ENCODE measurements at places on chromosomes 1 and 21.

GRCh38 chr1:43372172-43372571, 4.4 kb upstream of the ELOVL1 start:
- no peak for DNase-seq

DNA sequence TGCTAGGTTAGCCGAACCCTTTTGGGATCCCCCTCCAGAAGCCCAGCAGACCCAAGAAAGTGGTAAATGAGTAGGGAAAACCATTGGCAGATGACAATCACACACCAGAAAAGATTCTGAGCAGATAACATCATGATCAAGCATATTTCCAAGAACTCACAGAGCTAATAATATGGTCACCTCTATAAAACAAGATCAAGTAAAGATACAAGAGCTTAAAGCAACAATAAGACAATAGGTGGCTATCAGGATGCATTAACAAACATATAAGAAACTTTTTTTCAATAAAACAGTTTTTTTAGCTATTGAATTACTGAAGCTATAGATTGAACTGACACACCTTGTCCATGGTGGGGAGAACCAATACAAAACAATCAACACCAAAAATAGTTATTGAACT, 29.0 kb downstream of the UBASH3A start:
- no peak for DNase-seq

- no peak for DNase-seq
Measured at GRCh38 chr1:76576876-76577524, 290.3 kb upstream of the ST6GALNAC5 start.

- DNase-seq: no peak
Measured at GRCh38 chr1:244165021-244165420, 113.9 kb downstream of the ZBTB18 start.

DNA sequence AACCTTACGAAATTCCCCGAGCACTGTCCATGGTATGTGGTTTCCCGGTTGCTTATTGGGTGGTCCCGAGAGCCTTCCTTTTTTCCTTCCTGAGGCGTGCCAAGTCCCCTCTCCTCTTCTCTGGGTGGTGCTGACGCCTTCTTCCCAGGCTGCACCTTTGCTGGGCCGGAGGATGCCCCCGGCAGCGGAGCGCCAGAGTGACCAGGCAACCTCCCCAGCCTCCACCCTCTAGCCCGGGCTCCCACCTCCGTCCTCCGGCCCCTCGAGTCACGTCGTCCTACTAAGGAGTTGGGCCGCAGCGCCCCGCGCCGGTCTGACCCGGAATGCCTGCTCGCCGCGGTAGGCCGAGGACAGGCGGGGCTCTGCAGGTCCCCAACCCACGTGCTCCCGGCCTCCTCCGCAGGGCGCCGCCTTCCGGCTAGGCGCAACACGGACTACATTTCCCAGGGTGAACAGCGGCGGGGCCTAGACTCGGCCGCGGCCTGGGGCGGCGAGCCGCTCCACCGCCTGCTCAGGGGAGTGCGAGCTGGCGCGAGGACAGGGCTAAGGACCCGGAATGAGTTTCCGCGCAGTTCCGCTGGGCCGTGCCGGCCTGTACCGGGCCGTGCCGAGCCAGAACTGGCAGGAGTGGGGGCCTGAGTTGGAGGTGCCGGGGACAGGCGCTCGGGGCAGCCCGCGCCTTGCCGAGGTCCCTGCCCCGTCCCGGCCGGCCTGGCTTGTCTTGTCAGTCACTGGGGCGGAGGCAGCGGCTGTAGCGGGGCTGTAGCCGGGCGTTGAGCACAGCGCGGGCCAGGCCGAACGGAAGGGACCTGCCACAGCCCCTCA, at the start of gene IPO13:
Gene IPO13, plus strand, starts transcription at position 715 of the 825 bp plus-strand sequence. CDS start 651 bp downstream, outside the sequence.
- DNase-seq: peak; percentile 97

DNA sequence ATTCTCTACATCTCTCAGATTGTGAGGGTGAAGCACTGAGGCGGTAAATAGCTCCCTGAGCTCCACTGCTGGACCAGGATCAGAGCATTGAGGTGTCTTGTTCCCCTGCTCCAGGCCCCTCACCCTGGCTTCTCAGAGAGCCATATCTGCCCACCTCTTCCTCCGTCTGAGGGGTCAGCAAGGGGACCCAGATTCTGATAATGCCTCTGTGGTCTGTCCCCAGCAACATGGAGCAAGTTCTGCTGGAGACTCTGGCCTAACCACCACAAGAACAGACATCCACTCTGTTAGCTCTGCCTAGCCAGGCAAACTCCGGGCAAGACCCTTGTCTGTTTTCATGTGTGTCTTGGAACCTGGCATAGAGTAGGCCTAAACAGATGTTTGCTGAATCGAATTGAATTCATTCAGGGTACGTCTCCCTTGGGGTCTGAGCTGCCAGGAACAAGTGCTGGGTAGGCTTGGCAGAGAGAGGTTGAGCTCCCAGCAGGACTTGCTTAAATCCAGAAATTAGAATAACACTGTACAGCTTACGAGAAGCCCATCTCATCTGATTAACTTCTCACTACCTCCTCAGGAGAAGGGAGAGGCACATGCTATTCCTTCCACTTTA, 2.3 kb downstream of the TRAF5 start:
- no peak for DNase-seq

- no peak for DNase-seq
Measured at GRCh38 chr1:38686167-38686926, 173.2 kb downstream of the RRAGC start.

DNA sequence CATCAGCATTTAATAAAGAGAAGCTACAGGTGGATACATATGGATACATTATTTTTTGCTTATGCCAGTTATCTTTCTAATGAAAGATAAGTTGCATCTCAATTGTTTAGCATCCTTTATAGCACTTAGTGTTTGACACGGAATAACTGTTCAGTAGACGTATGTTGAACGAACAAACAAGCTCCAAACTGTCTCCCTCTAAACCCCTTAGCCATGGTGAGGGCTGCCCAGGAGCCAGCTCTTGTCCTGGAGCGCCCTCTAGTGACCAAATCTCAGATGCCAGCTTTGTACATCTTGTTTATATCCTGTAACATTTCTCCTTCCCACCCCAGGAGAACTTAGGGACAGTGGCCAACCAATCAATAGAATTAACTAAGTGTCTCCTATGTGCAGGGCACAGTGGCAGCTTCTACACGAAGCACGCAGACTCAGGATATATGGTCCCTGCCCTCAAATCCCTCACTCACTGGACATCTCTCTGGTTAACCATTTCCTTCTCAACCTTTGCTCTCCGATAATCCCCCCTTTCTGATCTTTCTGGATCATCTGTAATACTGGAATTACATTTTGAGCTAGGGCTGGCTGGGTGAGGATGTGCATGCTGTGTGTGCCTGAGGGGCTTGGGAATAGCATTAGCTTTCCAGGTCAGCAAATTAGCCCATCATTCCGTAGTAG, 22.9 kb downstream of the KCNA10 start:
- DNase-seq: peak; percentile 74

DNA sequence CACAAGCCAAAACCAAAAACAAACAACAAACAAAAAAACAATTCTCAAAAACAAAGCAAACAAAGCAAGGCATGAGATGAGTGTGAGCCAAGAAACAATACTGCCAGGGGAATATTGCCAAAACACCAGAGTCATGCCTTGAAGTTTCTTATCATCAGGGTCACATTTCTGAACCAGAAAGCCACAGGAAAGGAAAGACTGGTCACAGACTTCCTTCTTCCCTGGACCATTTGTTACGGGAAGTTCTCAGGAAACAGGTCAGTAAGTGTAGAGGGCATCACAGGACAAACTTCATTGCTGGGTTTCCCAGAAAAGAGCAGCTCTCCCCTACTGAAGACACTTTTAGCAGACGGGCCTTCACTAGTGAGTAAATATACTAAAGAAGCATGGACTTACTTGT, 191.2 kb downstream of the GABPA start:
- no peak for DNase-seq

GRCh38 chr1:205965036-205965884, 22.0 kb upstream of the SLC26A9 start:
- DNase-seq: no peak

DNA sequence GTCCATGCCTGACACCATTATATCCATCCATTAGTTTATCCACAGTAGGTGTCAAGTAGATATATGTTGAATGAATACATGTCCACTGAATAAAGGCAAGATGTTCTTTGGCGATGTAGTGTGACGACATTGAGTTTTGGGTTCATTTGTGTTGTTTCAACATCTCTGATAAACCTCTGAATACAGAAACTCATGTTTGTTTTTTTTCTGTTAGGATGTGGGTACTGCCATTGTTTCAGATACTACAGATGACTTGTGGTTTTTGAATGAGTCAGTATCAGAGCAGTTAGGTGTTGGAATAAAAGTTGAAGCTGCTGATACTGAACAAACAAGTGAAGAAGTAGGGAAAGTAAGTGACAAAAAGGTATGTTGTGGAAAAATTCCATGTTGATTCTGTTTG, 28.1 kb downstream of the MDM4 start:
- DNase-seq: no peak

GRCh38 chr1:171139890-171140289, 45.2 kb upstream of the FMO2 start:
- DNase-seq: no peak

GRCh38 chr1:109716570-109717090, 4.6 kb downstream of the GSTM5 start:
- DNase-seq: no peak

- DNase-seq: no peak
Measured at GRCh38 chr1:20152599-20152930, 13.4 kb downstream of the PLA2G2F start.

GRCh38 chr1:154178911-154179811, 12.7 kb downstream of the TPM3 start:
- no peak for DNase-seq

GRCh38 chr1:117059334-117059677, 820 bp upstream of the TTF2 start:
- peak; percentile 65 for DNase-seq

DNA sequence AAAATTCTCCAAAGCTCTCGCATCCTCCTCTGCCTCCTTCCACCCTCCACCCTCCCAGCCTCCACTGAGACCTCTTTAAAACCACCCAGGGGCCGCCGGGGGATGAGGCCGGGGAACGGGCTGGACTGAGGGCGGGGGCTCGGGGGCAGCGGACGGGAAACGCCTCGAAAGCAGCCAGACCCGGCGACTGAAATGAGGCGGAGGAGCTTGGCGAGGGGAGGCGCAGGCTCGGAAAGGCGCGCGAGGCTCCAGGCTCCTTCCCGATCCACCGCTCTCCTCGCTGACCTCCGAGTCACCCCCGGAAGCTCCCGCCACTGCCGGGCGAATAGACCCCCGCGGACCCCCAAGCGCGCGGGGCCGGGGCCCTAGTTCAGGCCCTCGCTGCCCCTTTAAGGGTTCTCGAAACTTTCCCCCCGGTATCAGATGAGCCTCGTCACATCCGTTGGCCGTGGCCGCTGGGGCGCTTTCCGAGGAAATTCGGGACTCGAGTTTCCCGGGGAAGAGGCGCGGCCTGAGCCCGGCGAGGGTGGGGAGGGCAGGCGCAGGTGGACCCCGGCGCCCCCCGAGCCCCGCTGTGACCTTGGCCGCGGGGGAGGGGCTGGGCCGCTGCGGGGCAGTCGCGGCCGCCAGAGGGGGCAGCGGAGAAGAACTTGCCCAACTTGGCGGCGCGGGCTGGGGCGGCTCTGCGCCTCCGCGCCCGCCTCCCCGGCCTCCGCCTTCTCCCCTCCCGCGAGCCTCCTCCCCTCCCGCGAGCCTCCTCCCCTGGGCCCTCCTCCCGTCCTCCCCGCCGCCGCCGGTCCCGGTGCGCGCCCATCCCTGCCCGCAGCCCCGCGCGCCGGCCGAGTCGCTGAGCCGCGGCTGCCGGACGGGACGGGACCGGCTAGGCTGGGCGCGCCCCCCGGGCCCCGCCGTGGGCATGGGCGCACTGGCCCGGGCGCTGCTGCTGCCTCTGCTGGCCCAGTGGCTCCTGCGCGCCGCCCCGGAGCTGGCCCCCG, at the start of gene BACE2:
Gene BACE2, plus strand, starts transcription at position 813 of the 995 bp plus-strand sequence. Its CDS starts 104 bp downstream, at position 917.
- DNase-seq: peak; percentile 6

- no peak for DNase-seq
Measured at GRCh38 chr21:46077674-46078101, 20.2 kb upstream of the COL6A2 start.

DNA sequence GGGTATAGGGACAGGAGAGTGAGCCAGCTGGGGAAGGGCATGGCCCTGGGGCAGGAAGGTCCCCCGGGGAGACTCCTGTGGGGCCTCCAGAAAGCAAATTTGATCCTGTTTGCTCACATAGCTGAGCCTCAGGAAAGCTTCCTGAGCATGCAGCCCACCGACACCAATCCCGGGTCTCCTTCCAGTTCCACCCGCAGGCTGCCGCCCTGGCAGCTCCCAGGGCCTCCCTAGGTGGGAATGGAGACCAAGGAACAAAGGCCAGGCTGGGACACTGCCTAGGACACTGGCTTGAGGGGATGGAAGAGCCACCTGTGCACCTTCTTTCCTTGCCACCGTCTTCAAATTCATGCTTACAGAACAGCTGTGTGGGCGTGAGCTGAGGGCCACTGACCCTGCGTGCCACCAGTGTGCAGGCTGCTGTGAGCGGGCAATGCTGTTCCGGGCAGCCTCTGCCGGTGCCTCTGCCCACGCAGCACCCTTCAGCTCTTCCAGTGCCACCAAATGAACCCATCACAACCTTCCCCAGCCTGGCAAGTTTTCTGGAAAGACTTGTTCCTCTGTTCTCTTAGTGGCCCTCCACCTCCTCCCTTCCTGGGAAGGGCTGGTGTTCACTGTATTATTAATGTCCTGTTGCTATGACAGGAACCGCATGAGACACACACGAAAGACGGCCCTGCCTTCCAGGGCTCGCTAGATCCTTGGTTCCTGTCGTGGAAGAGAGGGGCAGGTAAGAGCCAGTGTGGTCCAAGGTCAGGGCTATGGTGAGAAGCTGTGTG, 53.6 kb downstream of the ACBD3 start:
- no peak for DNase-seq

- DNase-seq: no peak
Measured at GRCh38 chr1:238606457-238606856, 715.7 kb upstream of the ZP4 start.

DNA sequence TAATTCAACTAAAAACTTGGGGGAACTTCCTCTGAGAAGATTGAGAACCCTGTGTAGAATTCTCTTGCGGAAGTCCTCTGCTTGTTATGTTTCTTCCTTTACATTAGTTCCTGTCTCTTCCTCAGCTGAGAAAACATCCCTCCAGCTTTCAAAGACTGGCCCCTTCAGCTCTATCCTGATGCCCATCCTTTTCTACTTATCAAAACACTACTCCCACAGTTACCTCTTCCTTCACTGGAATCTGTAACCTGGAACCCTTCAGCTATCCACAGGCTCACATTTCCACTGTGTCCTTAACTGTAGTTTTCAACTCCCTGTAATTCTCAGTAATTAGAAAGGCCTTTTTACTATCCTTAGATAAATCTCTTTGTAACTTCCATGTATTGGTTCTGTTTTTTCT, 6.0 kb upstream of the DEDD start:
- no peak for DNase-seq

DNA sequence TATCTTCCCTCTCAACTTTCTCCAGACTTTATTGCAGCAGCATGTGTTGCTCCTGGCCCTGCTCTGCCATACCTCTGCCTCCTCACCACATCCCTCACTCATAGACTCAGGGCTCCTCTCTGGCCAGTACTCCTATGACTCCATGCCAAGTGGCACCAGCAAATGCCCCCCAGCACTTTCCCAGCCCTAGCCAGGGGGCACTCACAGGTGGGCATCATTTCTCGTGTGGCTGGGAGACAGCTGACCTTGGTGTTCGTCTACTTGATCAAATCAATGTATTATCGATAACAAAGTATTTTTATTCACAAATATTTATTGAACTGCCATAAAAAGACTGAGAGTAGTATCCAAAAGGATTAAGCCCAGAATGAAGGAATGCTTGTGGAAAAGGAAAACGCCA, 418.2 kb downstream of the FAM72C start:
- DNase-seq: no peak

Data from T-cell (primary cell).